Heart right ventricle (tissue), 16 donors: ENCODE measurements at places on chromosomes 5 and 9.

- peak; percentile 13 for DNase-seq
These were observed 304.0 kb downstream of the PJA2 start for GRCh38 chr5:109105631-109106267.

GRCh38 chr9:126482361-126483044 lies 131.2 kb upstream of the LMX1B start:
- no peak for DNase-seq

DNA sequence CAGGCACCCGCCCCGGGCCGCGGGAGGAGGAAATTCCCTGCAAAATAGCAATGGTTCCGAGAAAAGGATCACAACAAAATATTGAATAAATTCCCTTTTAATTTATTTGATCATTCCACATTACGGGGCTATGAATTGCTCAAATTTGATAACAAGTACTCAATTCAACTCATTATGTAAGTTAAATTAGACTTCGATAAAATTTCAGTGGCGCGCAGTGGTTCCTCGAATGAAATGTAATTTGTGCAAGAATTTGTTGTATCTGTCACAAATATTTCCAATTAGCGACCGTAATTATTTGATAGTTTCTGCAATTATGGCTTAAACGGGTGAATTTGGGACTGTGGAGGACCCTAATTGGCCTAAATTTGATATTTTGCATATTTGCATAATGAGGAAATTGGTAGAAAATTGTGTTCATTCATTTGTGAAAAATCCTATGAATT lies 76.0 kb upstream of the TBCA start:
- no peak for DNase-seq

- DNase-seq, result peak; percentile 62
These were observed 739 bp downstream of the PPP2CA start for GRCh38 chr5:134224888-134225779.

- no peak for DNase-seq
These were observed 266.2 kb downstream of the TRIM32 start for GRCh38 chr9:116953271-116953670.

- DNase-seq, result no peak
These were observed 72.2 kb upstream of the CDK20 start for GRCh38 chr9:88046542-88046941.

DNA sequence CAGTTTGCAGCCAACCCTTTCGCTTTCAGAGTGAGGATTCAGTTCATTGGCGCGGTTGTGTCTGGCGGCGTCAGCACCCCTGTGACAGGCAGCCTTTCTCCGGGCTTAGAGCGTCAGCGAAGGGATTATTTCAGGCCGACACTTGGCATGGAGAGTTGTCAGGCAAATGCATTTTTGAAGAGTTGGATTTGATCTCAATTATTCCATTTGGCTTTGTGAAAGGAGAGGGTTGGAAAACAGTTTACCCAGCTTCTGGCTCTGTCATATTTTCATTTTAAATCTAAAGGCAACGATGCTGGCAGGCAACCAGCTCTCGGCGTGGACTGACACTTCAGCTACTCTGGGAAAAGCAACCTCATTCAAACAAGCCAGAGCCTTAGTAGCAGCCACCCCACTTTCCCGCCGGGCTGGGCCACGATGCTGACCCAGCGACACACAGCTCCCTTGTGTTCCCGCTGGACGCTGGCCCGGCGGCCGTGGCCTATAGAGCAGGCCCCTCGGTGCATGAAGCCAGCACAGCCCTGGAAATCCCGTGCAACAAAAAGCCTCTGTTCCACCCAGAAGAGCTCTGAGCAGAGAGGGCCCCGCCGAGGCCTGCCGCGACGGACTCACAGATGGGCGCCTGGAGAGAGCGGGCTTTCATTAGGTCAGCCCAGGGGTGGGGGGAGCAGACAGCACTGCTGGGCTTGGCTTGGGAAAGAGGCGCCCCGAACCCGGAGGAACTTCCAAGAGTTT lies 28.9 kb upstream of the LPCAT1 start:
- DNase-seq, result peak; percentile 51

DNA sequence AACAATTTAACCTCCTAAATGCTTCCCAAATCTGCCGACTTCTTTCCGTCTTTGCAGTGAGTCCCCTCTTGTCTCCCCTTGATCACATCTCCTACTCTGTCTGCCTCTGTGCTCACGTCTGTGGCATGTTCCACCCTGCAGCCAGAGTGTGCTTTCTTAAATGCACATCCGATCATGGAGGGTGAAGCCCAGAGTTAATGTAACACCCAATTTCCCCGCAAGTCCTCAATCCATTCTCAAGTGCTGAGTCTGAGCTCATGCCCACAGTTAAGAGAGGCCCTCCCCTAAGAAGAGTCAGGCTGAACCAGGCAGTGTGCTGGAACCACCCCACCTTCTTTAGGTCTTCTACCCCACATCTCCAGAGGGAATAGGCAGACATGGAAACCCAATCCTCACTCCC lies 164.8 kb downstream of the EPB41L4A start:
- no peak for DNase-seq

DNA sequence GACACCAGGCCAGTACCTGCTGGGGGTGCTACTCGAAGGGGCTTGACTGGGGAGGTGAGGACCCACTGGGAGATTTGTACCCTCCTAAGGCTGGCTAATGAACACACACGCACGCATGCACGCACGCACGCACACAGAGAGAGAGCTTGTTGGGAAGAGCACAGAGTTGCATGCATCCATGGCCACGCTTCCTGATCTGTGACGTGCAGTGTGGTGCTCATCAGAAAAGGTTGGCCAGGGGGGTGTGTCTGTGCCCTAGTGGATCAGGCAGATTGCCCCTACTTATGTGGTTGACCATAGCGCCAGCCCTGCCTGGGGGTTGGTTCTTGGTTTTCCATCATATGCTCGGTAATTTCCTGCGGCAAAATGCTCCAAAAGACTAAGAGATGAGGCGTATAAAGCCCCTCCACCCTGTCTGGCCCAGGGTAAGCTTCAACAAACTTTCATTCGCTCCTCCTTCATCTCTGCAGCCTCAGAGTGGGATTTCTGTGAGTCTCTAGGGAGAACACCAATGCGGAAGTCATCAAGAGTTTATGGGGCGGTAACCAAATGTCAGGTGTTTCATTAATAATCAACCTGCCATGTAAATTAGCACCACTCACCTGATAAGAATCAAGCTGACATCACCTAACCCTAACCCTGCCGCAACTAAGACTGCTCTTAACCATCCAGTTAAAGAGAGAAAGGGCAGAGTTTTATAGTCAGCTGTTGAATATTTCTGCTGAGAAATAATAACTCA lies 8.0 kb upstream of the GFI1B start:
- DNase-seq, result no peak

- DNase-seq, result peak; percentile 28
These were observed 132.2 kb upstream of the ASTN2 start for GRCh38 chr9:117546894-117547678.

GRCh38 chr5:126234563-126235195 lies 188.5 kb upstream of the GRAMD2B start:
- DNase-seq, result no peak

- no peak for DNase-seq
These were observed 2.4 kb upstream of the DOCK8 start for GRCh38 chr9:212297-212696.

DNA sequence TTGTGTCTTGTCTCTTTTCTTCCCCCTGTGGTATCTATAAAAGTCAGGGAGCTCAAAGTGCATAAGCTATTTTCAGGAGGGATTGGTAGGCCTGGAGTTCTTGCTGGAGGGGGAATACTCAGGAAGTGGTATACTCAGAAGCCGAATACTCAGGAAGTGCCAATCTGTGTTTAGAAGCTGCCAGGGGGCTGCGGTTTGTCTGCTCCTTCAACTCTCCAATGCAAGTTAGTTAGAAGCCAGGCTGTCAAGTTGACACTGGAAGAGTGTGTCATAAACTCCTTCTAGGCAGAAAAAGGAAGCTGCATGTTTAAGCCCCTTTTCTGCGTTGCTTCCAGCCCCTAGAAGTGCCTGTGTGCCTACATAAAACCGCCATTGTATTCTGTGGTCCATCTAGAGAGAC lies 366.5 kb downstream of the TAF11L14 start:
- no peak for DNase-seq

DNA sequence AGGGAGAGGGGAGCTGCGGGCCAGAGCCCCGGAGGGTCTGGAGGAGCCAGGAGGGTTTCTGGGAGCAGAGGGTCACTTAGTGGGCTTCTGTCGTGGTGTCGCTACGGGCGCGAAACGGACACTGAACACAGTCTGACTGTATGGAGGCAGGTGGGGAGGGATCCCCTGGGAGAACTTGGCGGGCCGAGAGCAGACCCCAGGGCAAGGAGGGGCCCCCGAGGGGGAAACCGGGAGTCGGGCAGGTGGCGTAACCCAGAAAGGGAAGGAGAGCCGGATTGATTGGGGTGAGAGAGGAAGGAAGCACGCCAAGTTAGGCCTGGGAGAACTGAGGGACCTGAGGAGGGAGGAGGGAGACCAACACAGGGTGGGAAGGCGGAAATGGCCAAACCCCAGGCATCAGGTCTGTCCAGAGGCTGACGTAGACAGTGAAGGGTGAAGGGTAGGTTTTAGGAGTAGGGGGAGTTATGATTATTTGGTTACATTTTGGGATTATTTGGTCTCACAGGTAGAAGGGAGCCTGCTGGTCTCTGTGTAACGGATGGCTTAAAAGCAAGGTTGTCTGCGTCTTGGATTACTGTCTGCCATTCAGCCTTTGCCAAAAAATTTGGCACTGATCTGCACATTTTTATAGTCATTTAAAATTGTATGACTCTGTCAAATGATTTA lies 3.3 kb upstream of the MSMP start:
- peak; percentile 62 for DNase-seq

GRCh38 chr5:127848098-127848497 lies 144.9 kb downstream of the CCDC192 start:
- DNase-seq, result no peak

DNA sequence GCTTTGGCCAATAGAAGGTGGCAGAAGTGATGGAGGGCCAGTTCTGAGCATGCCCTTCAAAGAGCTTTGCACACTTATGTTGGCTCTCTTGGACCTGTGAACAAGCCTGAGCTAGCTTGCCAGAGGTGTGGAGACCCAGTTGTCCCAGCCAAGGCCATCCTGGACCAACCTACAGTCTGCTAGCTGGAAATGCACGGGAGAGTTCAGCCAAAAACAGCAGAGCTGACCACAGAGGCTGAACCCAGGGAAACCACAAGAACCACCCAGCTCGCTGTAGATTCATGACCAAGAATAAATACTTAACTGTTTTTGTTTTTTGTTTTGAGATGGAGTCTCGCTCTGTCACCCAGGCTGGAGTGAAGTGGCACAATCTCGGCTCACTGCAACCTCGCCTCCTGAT lies 65.4 kb upstream of the HAND1 start:
- DNase-seq, result no peak

DNA sequence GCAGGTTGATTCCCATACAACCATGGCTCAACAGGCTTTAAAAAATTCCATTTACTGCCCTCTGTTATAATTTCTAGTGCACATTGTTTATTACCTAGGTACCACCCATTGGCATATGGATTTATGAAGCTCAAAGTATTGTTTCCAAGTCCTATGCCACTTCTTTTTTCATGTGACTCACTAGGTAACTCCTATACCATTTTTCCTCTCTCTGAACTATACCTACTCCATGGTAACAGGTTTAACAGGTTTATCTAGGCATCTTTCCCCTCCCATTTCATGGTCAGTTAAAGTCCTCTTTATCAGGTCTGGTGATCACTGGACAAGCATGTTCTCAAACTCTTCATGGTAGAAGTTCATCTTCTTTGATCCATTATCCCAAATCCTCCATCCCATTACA lies 49.6 kb upstream of the ABCA1 start:
- DNase-seq, result no peak

DNA sequence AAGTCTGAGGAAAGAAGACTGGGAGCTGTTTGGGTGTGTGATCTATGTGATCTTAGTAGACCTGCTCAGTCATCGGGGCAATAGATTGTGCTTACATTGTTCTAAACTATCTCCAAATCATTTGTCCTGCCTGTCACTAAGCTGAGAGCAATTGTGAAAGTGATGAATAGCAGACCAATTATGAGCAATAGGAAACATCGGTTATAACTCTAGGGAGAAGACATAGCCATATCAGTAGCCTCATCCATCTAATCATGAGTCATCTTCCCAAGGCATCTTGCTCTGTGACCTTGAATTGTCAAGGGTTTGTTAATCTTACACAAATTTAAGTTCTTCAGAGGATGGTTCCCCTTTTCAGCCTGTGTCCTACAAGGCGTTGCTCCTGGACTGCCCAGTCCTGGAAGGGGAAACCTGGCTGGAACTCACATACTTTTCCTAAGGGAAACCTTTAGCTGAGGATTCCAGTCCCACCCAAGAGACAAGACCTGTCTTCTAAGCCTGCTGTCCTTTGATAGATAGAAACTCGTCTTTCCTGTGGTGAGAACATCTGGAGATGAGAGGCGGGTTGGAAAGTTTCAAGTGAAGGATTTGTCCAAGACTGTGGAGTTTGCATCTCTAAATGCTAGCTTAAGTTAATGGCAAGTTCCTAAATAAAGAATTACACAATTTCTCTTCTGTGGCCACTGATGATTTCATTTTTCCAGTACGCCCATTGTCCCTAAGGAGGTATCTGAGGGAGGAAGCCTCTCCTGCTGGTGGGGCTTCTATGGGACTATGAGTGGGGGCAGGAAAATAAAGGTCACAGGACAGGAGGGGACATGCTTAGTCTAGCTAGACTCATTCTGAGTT lies 53.9 kb upstream of the TRIM32 start:
- DNase-seq, result no peak
